ENCODE measurements at places on chromosomes 3 and 15.
A peak's percentile ranks its signal among the peaks of the same experiment; 100 is the strongest.

DNA sequence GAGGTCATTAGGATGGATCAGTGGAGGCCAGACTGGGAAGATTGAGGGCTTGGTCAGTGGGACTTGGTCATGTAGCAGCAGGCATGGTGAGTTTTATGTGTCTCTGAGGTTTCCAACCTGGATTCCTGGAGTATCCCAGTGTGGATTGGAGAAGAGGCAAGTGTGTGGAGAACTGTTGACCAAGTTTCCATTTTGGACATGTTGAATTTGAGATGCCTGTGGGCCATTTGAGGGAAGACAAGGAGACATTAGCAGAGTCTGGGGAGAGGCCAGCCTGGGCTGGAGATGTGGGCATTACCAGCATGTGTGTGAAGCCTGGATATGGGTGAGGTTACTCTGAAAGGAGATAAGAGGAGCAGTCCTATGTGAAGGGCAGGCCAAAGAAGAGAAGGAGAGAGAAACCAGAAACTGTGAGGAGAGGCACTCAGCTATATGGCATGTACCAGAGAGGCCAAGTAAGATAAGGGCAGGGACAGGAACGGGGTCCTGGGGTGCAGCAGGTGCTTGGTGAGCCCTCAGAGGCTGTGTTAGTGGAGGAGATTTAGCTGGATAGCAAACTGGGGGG, 4.3 kb downstream of the SLC25A38 start:
- no peak for DNase-seq

- no peak for DNase-seq
These were observed 58.5 kb downstream of the PIK3R4 start for GRCh38 chr3:130688015-130688688.

DNA sequence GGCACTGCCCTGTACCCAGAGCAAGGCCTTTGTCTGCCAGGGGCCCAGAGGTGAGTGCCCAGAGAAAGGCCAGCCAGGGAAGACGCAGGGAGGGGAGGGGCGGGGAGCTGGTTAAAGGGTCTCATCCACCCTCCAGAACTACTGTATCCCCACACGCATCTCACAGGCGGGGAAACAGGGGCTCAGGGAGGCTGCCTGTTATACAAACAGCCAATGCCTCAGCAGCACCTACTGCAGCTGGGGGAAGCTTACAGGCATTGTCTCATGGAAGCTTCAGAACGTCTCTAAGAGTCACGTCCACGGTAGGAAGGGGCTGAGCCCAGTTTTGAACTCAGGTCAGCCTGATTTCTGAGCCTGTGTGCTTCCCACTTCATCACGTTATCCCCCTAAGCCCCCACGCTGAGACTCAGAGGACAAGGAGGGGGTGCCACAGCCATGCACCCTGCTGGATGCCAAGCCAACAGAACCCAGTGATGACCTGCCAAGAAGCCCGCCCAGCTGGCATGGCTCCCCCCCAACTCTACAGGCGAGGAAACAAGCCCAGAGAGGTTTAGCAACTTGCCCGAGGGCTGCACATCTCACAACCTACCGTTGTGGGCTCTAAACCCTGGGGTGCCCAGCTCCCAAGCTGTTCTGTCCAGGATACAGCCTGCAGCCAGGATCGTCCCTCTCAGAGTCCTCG, 54.5 kb downstream of the IQSEC1 start:
- no peak for DNase-seq

- no peak for DNase-seq
These were observed 119.0 kb downstream of the GOLIM4 start for GRCh38 chr3:167976516-167977361.

DNA sequence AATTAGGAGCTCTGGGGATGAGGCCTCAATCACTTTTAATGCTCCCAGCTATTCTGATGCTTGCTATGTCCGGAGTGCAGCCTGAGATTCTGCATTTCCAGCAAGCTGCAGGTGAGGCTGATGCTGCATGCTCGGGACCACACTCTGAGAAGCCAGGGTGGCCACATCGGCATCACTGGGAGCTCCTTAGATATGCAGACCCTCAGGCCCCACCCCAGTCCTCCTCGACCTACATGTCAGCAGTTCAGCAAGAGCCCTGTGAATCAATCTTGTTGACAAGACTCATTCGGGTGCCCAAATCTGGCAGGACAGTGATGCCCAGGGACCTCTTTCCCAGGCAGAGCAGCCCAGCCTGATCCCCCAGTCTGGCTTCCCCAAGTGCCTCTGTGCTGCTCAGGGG, 44.1 kb upstream of the LCTL start:
- no peak for DNase-seq

DNA sequence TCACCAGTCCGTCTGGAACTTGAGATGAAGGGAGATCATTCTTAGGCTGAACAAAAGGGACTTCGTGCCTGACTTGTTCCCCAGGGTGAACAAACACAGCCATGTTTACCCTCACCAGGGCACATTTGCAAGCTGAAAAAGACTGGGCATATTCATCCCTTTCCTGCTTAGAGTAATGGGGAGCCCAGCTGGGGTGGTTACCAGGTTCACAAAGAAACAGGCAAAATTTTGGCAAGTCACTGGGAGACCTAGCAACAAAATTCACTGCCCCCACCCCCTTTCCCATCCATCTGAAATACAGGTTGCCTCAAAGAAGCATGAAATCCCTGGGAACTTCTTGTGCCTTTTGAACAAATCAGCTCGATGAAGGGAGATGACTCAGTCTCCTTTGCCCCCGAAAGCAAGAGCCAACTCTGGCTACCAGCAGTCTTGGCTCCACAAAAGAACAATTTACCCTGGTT, 775.0 kb downstream of the SQOR start:
- peak; percentile 78 for DNase-seq

DNA sequence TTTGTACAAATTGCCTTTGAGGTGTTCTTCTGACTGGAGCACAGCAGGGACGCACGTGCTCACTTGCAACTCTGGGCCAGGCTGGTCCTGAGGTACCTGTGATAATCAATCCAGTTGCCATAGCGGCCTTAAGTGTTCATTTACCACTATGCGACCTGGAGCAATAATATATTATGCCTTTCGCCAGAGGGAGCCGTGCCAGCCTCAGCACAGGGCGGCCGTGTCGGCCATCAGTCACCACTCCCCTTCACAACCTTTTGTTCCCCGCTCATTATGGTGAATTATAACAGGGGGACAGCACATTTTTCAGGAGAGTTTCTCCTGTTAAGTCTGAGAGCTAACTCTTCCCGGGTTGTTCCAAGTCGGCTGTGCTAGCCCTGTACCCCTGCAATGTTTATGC, 289.7 kb downstream of the RORA start:
- DNase-seq = no peak

DNA sequence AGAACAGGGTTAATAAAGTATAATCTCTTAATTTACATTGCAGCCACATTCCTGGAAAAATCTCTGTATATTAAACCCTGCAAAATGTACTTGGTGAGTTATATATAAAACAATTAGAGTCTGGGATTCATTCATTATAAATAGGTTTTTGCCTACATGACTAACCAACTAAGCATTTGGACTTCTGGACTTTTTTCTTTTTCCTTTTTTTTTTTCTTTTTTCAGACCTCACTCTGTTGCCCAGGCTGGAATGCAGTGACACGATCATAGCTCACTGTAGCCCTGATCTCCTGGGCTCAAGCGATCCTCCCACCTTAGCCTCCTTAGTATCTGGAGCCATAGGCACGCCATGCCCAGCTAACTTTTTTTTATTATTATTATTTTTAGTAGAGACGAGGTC, 4.5 kb downstream of the DNAJC13 start:
- no peak for DNase-seq

DNA sequence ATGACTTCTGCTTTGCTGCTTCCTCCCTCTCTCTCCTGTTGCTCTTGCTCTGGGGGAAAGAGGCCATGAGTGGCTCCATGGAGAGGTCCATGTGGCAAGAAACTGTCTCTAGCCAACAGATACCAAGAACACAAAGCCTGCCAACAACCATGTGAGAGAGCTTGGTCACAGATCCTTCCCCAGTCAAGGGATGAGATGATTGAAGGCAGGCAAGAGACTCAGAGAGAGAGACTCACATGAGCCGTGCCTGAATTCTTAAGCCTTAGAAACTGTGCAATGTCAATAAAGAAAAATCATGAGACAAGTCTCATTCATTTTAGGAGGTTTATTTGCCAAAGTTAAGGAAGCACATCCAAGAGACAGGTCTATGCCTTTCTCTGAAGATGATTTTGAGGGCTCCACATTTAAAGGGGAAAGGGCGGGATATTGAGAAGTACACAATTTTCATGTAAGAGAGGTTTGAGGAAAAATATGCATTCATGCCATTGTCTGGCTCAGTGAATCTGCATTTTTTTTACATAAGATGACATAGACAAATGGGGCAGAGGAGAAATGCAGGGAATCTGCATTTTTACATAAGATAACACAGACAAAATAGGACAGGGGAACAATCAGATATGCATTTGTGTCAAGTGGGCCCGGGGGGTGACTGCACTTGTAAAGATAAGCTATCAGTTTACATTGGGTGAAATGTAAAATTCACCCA, 59.5 kb upstream of the SUCLG2 start:
- no peak for DNase-seq

GRCh38 chr3:127535901-127536829, 54.4 kb downstream of the TPRA1 start:
- DNase-seq = peak; percentile 98

DNA sequence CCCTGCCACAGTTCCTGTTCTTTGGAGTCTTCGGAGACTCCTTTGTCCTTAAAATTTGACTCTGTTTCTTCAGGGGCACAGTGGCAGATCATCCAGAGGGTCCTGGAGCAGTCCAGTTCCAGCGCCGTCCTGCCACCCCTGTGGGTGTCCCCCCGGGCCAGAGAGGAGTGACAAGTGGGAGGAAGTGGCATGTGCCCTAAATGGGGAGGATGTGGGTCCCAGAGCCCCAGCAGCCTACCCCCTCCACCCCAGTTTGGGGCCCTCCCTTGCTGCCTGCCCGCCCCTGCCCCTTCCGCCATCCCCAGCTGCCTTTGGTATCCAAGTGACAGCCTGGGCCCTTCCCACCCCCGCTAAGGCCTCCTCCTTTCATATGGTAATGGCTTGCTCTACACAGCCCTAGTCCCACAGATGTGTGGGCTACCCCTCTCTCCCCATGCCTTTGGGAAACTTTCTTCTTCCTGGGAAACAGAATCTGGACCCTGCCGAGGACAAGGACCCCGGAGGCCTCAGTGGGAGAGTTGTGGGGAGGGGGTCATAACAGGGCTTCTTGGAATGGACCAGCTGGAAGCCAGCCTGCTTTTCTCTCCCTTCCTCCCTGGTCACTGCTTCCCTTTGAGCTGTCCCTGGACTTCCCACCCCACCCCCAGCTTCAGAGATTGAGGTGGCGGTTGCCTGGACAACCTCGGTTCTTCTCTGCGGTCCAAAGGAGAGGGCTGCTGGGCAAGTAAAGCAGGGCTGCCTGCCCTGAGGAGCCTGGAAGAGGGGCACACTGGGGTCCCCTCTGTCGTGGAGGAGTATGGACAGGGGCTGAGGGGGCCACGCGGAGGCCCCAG, 43.2 kb downstream of the KLHL25 start:
- no peak for DNase-seq

- no peak for DNase-seq
These were observed 46.0 kb downstream of the RHCG start for GRCh38 chr15:89450076-89451006.

GRCh38 chr3:21407743-21408142, 343.3 kb downstream of the ZNF385D start:
- no peak for DNase-seq

DNA sequence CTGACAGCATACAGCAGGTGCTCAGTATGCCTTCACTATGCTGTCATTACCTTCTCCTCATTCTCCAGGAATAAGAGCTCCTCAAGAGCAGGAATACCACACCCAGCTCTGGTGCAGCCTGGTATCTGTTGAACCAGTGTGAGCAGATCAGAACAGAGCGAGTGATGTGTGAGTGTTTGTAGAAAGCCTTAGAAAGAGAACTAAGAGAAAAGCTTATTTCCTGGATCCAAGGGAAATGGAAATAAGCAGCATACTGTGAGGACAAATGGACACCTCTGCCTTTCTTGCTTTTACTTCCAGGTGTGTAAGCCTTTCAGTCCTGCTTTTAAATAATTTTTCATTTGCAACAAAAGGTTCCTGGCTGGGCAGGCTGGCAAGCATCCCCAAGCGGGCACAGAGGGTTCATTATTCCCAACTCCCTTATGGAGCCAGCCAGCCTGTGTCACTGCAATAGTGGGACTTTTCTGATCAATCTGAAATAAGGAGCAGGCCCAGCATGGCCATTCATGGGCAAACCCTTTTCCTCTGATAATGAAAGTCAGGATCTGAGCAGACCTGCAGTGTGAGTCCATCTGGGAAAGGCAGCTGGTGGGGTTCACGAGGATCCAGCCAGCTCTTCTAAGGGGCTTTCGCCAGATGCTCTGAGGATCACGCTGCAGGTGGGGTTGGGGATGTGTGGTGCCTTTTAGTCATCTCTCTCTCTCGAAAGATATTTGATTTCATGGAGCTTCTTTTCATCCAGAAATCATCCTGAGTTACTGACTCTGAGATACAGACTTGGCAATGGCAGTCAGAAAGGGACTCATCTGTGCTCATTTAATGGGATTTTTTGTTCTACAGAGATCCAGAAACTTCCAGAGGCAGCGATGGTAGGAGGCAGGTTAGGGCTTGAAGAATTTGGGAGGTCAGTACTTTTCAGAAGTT, 594.9 kb upstream of the CFAP20DC start:
- DNase-seq = no peak

- DNase-seq = no peak
These were observed 53.2 kb upstream of the GATM start for GRCh38 chr15:45431511-45431910.

DNA sequence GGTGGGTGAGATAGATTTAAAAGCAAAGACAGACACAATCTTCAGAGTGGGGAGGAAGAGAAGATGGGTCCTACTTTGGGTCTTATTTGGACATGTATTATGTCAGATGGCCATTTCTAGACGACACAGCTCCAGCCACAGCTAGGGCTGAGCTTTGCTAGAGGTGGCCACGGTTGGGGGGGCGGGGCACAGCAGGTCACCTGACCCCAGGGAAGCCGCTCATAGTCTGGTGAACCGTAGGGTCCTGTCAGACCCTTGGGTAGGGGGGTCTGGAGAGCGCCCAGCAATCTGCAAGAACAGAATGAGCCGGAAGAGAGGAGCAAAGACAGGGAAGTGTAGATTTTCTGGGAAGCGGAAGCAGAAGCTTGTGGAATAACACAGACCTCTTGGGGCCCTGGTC, 6.6 kb downstream of the EPB42 start:
- DNase-seq = no peak

DNA sequence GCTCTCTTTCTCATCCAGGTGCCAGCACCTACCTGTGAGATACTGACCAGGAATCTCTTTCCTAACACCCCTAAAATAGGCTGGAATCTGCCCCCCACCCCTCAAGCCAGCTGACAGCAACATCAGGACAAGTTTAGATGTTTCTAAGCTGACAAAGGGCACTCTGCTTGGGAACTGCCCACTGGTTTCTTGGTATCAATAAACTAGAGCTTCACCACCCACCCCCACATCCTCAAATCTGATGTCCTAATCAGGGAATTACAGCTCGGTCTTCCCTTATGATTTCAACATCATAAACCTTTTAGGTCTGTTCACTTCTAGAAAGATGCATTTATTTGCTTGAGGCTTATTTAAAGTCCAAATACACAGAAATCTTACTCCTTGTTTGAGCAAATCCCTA, 34.7 kb downstream of the CEP19 start:
- DNase-seq = no peak

DNA sequence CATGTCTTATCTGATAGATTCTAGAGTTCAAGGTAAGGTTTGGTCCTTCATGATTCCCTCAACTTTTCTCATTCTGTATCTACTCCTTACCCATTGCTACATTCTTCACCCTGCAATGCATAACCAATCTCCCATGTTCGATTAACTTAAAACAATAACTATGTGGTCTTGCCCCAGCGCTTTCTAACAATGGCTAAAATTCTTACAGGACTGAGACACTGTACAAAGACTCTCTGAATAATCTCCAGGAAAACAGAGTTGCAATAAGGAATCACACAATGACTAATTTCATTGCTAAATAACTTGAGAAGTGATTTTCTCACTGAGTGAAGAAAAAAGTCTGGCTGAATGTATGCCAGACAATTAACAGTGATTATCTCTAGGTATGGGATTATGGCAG, 69.6 kb upstream of the FAM174B start:
- no peak for DNase-seq

Data from COR-L47 (cell line).